ENCODE measurements at places on chromosomes 1 and 21.

- DNase-seq, result no peak
These were observed 1334.8 kb downstream of the MRPL39 start for GRCh38 chr21:24272521-24272938.

DNA sequence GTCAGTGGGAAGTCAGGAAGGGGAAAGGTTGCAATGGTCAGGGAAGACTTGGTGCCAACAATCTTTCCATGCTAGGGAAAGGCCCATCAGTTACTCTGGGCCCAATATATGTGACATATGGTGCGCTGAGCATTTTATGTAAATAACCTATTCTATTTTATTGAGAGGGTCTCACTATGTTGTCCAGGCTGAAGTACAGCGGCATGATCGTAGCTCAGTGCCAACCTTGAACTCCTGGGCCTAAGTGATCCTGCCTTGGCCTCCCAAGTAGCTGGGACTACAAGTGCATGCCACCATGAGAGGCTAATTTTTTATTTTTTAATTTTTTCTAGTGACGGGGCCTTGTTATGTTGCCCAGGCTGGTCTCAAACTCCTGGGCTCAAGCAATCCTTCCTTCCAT is 6.8 kb downstream of the UQCRH start:
- no peak for DNase-seq

- no peak for DNase-seq
These were observed 5.7 kb upstream of the ELF3 start for GRCh38 chr1:202004711-202005110.

GRCh38 chr1:13228343-13228781 is 2.4 kb upstream of the PRAMEF18 start:
- DNase-seq, result no peak

GRCh38 chr1:18341291-18342069 is 139.2 kb upstream of the KLHDC7A start:
- DNase-seq, result no peak

DNA sequence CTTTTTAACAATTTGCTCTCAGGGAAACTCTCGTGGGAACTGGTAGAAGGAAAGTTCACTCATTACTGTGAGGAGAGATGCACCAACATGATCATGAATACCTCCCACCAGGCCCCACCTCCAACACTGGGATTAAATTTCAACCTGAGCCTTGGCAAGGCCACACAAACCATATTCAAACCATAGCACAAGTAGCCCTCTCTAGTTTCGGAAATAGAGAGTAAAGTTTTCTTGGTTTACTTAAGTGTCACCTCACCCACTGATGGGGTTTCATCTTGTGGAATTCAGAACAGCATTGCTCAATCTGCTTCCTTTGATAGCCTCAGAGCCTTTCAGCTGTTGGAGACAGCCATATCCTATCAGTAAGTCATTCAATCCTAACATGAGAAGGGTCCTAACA is 25.5 kb upstream of the CCSAP start:
- no peak for DNase-seq

DNA sequence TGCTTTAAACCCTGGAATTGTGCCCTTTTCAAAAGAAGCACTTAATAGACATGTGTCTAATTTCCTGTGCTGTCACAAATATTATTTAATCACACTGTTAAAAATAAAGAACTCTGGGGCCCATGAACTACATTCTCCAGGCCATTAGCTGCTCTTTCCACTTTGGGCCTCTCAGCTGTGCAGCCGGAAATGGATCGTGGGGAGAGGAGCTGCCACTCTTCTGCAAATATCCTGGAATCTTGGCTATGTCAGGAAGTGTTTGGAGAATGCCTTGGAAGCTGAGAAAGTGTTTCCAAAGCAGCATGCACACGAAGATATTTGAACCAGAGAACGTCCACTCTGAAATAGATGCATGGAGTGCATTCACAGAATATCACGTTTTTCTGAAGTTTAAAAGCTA is 27.5 kb upstream of the VPS26C start:
- no peak for DNase-seq

- no peak for DNase-seq
These were observed 29.5 kb downstream of the CAPN2 start for GRCh38 chr1:223741861-223742260.

GRCh38 chr1:1554926-1555915 is 14.8 kb upstream of the TMEM240 start:
- no peak for DNase-seq

All from sigmoid colon (tissue), 7 donors.